ENCODE measurements at places on chromosomes 12 and 14. TPM values are rescaled to one million over a fixed set of nuclear protein-coding genes. Genes with fewer than 3 reads are reported as not detected.
A peak's percentile ranks its signal among the peaks of the same experiment; 100 is the strongest.

Gene PTCSC3
- not detected for total RNA-seq

Gene PRB2
- total RNA-seq, result not detected

Gene ALKBH2
- 18.6 TPM for total RNA-seq

Gene RBM25
- total RNA-seq, result 76.5 TPM

Gene MTERF2
- 14.2 TPM for total RNA-seq

DNA sequence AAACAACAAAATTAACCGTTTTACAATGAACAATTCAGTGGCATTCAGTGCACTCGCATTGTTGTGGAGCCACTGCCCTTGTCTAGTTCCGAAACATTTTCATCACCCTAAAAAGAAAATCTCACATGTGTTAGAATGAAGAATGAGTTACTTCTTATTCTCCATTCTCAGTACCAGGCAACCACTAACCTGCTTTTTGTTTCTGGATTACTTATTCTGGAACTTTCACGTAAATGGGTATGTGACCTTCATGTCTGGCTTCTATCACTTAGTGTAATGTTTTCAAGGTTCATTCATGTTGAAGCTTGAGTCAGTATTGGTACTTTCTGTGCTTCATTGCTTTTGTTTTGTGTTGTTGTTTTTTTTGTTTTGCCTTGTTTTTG lies 15.6 kb downstream of the RCOR1 start:
- no peak for DNase-seq

DNA sequence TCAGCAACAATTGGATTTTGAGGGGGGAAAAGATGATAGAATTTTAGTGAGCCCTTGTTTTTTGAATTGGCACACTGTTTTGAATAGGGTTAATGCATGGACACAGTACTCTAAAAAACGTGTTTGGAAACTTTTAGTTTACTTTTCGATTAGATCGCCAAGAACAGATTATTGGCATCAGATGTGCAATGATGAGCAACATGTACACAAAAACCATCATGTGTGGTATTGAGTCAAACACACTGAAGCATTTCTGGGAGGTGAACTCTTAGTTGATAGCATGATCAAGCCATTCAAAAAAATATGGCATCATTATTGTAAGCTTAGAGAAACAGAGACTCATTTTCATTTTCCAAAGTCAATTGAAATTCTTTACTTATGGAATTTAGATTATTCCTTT lies 329.2 kb downstream of the ADAMTS20 start:
- DNase-seq, result no peak

- no peak for DNase-seq
These were observed 107.9 kb upstream of the BCL2L14 start for GRCh38 chr12:11962860-11963259.

DNA sequence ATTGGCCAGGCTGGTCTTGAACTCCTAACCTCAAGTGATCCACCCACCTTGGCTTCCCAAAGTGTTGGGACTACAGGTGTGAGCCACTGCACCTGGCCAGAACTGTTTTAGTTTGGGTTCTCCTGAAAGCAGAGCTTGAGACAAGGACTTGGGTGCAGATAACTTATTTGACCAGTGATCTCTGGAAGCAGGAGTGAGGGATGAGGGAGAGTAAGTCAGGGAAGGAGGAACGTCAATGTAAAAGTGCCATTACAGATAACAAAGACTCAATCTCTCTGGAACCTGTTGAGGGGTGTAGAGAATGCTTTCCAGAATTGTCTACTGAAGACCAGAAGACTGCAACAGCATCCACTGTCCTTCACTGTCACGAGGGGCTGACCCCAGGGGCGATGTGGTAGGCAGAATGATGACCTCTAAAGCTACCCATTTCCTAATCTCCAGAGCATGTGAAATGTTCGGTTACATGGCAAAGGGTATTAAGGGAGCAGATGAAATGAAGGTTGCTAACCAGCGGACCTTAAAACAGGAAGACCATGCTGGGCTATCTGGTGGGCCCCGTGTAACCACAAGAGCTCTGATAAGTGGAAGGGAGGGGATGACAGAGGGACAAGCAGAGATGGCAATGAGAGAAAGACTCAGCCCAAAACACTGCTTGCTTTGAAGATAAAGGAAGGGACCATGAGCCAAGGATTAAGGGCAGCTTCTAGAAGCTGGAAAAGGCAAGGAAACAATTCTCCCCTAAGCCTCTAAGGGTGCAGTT lies 207.8 kb downstream of the RBM19 start:
- DNase-seq, result no peak

GRCh38 chr14:30159374-30159773 lies 231.7 kb upstream of the PRKD1 start:
- no peak for DNase-seq

- DNase-seq, result no peak
These were observed 764 bp upstream of the SPTB start for GRCh38 chr14:64880221-64881121.

GRCh38 chr12:49646871-49647654 lies 23.7 kb downstream of the PRPF40B start:
- DNase-seq, result no peak

GRCh38 chr12:104083769-104084475 lies 19.6 kb downstream of the HCFC2 start:
- DNase-seq, result no peak

GRCh38 chr12:79301181-79301580 lies 389.6 kb downstream of the PAWR start:
- no peak for DNase-seq

DNA sequence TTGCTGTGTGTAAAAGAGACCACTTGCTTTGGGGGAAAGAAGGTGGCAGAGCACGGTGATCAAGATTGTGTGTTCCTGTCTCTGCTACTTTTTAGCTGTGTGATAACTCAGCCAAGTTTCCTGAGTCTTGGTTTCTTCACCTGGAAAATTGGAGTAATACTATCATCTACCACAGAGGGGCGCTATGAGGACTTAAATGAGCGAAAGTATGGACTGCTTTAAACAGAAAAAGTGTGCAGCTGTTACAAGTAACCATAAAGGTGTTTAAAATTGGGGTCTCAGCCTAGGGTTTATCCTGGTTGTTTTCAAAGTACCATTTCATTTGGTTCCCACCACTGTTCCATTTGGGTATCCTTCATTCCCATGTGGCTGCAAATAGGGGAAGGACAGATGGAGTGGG lies 65.9 kb upstream of the WSCD2 start:
- no peak for DNase-seq

DNA sequence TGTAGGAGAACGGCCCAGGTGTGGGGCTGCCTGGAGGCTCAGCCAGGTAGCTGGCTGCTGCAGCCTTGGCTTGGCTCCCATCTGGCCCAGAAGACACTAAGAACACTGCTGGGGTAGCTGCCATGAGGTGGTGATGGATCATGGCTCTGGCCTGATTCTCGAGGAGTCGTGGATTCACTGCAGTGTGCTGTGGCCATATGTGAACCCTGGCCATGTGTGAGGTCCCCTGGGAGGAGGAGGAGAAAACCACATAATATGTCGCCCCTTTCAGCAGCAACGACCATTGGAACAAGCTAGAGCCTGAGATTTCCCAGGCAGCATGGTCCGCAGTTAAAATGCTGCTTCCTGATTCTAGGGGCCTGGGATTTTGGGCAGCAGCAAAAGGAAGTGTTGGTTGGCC lies 4.0 kb upstream of the PRMT8 start:
- DNase-seq, result no peak

GRCh38 chr14:68535404-68536017 lies 257.4 kb downstream of the ZFP36L1 start:
- no peak for DNase-seq

DNA sequence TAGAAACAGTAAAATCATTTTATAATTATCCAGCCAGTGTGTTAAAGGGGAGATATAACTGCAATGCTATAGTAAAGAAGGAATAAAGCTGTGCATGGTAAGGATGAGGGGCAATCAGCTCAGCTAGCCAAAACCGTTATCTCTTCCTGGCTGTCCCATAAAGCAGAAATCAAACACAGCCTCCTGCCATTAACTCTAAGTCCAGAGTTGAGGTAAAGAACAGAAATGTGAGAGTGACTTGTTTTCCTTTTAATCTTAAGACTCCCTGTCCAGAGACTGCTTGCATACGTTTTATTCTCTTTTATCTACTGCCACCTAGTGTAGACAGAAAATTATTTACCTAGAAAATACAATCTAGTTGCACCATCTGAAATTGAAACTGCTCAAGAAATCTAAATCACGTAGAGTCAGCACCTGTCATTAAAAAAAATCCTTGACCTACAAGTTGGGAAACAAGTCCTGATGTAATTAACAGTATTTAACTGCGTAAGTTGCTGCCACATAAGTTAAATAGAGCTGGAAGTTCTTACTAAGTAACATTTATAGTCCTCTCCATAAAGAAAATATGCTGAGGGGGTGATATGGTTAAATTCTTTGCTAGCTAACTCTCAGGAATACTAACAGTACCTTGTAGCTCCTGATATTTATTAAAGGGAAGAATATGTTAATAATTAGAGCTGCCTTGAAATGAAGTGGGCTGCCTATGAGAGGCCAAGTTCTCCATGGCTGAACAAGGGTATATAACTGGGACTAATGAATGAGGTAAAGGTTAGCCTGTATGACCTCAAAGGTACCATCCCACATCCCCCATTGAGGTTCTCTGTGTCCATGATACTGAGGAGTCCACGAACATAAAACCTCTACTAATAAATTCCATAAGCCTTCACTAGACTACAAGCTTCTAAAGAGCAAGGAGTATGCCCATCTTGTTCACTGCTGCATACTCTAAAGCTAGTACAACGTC lies 62.7 kb downstream of the GALNT4 start:
- no peak for DNase-seq

- DNase-seq, result no peak
These were observed 23.9 kb downstream of the L2HGDH start for GRCh38 chr14:50288146-50288545.

DNA sequence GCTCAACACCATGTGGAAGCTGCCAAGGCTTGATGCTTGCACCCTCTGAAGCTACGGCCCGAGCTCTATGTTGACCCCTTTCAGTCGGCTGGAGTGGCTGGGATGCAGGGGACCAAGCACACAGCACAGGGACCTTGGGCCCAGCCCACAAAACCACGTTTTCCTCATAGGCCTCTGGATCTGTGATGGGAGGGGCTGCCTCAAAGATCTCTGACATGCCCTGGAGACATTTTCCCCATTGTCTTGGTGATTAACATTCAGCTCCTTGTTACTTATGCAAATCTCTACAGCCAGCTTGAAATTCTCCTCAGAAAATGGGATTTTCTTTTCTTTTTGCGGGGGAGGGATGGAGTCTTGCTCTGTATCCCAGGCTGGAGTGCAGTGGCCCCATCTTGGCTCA lies 46.3 kb downstream of the MON2 start:
- DNase-seq, result no peak

DNA sequence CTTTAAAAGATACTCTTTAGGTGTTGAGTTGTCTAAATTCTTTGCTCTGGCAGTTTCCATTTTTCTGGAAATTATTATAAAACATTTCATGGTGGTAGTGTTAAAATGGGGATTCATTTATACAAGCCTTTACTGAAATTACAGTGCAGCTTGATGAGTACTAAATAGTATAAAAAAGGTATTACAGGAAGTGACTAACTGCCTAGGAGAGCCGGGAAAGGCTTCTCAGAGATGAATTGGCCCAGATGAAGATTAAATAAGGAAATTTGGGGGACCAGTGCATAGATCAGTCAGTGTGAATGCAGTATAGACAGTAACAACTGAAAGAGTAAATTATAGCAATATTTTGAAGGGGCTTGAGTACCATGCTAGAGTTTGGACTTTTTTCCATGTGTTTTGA lies 7.5 kb downstream of the PSMA6 start:
- no peak for DNase-seq

DNA sequence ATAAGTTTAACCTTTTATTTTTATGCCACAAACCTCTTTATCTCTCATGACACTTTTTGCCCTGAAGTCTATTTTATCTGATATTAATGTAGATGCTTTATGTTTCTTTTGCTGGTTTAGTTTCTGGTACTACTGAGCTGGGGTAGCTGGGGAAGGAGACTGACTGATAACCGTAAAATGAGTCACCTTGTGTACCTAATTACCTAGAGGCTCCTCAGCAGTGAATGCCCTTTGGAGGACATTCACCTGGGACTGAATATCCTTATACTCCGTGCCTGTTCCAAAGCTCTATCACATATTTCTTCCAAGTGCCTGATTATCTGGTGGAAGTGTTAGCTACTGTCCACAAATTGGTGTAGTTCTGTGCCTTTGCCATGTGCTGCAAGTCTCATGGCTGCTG lies 13.9 kb downstream of the ATL1 start:
- no peak for DNase-seq

DNA sequence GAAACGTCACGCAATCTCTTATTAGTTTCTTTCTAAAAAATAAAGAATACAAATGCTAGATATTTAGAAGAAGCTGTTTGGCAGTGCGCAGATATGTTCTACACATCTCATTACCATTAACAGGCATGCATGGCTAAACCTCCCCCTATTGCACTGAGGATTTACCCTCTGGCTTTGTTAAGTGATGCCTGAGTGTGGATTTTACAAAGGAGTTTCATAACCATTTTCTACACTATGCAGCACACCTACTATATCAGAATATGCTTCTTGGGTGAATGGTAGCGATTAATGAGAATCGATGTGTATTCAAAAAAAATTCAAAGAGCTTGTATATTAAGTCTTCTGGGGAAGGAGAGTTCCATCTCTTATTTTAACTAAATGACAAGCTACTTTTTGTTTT lies 1.1 kb upstream of the RMST start:
- no peak for DNase-seq

GRCh38 chr14:99119554-99120525 lies 152.2 kb downstream of the BCL11B start:
- peak; percentile 62 for DNase-seq

- no peak for DNase-seq
These were observed 2.9 kb downstream of the GLIPR1 start for GRCh38 chr12:75483431-75483830.

- DNase-seq, result no peak
These were observed 466.5 kb downstream of the FSCB start for GRCh38 chr14:44040561-44040960.

DNA sequence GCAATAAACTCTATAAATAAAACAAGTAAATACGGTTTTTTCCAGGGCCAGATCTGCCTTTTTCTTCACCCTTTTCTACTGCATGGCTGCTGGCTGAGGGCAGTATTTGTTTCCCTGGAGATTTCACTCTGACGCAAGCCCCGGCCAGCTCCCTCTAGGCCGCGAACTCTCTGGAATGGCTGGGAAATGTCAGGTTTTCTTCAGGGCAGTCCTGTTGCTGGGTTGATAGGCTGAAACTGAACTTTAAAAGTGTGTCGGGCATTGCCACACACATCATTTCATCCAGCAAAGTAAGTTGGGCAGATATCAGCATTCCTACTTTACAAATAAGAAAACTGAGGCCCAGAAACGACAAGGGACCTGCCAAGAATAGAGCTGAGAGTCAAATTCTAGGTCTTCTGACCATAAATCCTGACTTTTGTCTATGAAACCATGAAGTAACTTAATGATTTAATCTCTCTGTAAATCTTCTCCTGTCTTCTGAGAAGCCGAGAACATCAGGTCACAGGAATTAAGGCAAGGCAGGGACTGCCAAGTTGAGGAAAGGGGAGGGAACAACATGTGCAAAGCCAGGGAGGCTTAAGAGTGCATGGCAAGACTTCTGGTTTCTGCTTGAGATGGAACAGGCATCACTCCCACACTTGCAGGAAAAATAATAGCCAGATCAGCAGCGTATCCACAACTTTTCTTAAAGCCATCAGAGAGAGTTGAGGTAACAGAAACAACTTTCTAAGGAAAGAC lies 205.0 kb upstream of the CCDC196 start:
- DNase-seq, result no peak
